Aorta (tissue), 5 donors: ENCODE measurements at places on chromosomes 2 and 18.

DNA sequence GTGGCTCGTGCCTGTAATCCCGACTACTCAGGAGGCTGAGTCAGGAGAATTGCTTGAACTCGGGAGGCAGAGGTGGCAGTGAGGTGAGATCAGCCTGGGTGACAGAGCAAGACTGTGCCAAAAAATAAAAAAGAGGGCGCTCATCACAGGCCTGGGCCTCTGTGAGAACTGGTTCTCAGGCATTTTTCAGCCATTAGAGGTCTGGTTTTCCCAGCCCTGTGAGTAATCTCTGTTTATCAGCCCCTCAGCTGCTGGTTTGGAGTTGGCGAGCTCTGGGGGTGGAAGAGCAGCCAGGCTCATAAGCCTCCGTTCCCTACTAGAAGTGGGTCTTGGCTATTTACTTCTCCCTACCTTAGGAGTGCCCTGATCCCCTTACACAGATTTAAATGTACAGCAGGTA lies 53.1 kb downstream of the CHRNA1 start:
- DNase-seq, result no peak

DNA sequence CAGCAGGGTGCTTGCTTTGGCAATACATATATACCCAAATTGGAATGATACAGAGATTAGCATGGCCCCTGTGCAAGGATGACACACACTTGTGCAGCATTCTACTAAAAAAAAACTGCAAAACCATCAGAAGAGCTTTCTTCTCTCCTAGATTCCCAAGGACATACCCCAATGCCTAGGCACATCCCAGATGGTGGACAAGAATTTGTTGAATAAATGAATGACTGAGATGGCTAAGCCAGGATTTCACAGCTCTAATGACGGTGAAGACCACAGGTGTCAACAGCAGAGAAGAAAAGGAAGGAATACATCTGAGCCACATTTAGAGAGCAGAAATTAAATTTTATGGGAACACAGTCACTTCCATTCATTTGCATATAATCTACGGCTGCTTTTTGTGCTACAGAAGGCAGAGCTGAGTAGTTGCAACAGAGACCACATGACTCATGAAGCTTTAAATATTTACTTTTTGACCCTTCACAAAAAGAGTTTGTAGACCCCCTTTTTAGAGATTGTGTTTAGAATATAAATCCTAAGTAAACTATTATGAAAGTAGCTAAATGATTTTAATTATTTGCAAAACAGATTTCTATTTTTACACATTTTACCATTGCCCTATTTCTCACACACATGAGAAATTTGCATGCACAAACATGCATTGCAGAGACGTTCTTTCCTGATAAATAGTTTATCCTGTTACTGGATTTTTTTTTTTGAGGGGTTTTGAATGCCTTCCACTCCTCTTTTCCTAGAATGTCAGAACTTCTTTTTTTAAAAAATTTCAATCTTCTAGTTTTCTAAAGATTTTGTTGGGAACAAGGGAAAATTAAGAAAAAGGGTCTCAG lies 119.0 kb downstream of the PMAIP1 start:
- DNase-seq, result no peak

DNA sequence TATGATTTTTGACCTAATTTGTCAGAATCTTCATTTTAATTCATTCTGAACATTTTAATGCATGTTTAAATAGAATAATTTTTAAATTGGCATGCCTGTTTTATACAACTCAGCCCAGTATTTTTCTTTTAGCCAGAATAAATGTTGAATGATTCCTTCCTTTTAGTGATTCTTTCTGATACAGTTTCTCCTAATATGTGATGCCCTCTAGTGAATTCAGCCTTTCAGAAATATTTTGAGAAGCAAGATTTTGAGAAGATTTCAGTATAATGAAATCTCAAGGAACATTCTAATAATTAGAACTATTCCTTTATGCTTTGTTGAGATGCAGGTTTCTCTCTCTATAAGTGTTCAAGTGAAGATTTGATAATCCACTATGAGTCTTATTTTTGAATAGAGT lies 28.5 kb downstream of the LCLAT1 start:
- DNase-seq, result no peak

GRCh38 chr2:48183991-48184390 lies 277.7 kb upstream of the FBXO11 start:
- no peak for DNase-seq

DNA sequence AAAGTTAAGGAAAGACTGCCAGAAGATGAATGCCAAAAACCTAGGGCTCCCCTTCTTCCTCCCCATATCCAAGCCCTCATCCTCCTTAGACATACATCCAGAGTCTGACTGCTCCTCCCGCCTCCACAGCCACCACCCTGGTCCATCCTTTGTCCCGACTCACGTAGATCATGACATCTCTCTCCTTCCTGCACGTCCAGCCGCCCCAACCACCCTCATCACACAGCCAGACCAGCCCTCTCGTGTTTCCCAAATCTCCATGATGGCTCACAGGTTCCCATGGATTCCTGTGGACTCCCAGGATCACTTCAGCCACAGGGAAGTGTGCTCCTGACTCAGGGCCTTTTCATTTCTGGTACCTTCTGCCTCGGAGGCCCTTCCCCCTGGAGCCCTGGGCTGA lies 47.8 kb upstream of the CAB39 start:
- no peak for DNase-seq

DNA sequence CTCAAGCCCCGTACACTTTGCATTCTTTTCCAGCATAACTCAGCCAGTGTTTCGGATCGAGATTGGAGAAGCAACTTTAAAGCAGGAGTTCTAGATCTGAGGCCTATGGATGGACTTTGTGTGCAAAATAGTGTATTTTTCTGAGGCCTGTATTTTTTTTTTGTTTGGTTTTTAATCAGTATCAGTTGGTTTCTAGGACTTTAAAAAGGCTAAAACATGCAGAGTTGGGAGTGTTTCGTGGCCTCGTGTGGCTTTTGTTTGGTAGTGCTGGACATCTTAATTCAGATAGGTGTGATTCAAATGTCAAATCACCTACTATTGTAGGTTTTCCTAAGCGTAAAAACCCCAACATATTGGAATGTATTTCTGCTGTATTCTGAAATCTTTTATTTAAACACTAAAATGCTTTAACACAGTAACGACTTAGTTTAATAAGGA lies 282 bp upstream of the PUS10 start:
- no peak for DNase-seq

- no peak for DNase-seq
Measured at GRCh38 chr18:76213991-76214390, 281.1 kb downstream of the ZNF516 start.

DNA sequence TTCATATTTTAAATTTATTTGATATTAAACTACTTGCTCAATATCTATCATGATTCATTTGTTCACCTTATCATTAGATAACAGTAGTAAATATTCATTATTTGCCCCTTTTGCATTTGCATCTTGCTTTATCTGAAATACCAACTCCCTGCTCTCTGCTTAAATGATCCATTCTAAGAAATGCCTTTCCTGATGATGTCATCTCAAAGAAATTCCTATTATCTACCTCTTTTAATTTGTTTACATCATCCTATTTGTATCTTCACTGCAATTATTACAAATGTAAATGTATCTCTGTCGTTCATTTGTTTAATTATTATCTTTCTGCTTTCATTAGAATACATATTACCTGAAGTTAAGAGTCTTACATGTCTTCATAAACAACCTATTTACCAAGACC lies 549.9 kb downstream of the CBLN2 start:
- DNase-seq, result no peak

DNA sequence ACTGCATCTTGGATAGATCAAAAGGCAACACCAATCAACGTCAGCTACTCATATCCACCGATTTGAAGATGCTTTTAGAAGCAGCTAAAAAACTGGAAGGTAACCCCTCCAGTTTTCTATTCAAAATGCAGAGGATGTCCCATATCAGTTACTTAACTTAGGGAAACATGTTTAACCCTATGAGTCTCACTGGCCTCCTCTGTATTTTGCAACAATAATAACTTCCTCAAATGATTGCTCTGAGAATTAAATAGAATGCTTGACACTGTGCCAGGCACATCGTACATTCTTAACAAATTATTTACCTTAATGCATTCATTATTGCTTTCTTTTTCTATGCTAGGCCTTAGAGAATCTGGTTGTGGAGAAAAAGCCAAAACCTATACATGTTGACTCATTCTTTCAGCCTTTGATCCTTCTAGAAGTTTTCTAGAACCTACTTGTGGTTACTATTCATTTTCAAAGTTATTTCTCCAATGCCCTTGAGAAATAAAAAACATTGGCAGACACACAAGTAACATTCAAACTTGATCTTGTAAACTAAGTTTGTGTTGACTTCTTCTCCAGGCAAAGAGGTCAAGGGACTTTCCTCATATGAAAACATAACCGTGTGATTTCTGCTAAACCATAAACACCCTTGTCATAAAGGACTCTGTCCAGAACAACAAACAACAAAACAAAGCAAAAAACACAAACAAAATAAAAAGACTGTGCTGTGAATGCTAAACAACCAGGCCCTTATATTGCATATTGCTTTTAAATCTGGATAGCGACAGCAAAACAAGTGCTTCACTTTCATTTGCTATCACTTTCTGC lies 4.6 kb downstream of the DOCK10 start:
- no peak for DNase-seq

DNA sequence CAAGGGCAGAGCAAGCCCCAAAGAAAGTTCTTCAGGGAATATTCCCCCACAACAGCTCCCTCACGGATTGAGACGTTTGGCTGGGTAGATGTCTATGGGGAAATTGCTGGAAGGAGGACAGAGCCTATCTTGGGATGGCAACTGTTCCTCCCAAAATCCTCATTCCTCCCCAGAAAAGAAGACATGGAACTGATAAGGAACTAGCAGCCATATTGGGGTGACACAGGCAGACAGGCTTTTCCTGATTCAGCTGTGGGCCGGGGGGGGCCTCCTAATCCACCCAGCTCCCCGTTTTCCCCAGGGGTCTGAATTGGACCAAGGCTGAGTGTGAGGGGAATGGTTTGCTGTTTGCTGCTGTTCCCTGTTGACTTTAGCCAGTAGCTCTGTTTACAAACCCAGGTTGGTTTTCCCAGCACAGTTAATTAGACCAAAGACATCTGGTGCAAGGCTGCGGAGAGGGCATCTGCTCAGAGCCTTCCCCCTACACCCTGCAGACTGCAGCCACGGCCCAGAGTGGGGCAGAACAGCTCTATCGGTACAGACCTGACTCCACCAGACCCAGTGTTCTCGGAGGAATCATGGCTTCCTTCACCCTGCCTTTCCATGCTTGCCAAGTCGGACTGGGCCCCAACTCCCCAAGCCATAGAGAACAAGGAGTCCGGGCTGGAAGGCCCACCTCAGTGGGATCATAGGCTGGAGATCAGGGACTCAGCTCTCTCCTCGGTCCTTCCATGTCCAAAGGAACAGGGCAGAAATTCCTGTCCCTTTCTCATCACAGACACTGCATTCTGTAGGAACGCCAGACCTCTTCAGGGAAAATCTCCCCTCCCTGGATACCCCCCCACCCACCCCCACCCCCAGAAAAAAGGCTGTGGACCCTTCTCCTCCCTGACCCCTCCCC lies 1.7 kb upstream of the PKDCC start:
- DNase-seq, result no peak

- no peak for DNase-seq
Measured at GRCh38 chr2:136917411-136917881, 152.1 kb downstream of the THSD7B start.

DNA sequence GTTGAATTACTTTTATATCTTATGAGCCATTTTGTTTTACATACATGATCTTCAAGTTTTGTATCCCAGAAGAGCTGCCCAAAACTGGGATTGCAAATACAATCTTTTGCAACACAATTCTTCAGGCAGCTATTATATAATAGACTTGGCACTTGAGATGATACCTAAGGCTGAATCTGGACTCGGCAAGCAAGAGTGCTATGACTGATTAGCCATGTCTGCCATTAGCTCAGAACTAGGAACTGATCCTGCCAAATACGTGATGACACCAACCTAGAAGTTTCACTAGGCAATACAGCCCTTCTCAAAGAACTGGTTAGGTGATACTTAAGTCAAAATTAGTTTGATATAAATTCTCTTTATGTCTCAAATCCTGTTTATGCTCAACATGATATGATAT lies 619.6 kb downstream of the CPS1 start:
- no peak for DNase-seq

DNA sequence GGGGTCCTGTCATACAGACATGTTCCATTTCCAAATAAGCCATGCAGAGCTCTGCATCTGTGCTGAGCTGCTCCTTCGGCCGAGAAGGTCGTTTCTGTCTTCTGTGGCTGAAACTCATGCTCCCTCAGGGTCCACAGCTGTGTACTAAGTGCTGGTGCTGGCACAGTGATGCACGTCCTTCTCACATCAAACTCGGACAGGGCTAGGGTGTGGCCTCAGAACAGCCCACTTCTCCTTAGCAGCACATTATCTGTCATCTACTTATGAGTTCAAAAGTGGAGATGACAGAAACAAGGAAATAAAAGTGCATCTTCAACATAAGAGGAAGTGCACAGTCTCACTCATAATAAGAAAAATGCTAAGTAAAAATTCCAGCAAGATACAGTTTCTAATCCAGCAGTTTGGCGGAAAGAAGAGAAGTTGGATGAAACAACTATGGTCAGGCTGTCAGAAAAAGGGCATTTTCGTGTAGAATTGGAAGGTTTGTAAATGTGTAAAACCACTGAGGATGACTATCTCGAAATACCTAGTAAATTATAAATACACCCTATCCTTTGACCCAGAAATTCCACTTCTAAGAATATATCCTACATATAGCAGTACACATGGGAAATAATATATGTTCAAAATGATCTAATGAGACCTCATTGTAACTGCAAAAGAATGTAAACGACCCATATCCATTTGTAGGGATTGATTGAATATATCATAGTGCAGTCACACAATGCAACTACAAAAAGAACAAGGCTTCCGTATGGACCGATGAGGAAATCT lies 53.7 kb upstream of the APCDD1 start:
- DNase-seq, result no peak

DNA sequence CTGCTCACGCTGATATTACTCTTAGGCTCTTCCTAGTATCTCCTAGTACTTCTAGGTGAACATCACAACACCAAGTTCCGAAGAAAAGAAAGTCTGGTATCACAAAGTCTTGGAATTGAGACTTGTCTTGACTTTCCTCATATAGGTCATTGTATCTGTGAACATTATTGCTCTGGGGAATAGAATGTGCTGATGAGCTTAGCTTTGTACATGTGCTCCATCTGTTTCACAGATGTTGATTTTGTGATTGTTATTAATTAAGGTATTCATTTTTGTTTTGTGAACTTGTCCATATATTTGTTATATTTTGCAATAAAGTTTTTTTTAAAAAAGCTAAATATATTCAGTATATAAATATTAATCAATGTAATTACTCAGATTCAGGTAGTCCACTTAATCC lies 111.7 kb downstream of the BABAM2 start:
- no peak for DNase-seq

GRCh38 chr2:171789956-171790355 lies 102.7 kb downstream of the DYNC1I2 start:
- no peak for DNase-seq

- DNase-seq, result no peak
Measured at GRCh38 chr18:2410688-2411087, 160.6 kb downstream of the METTL4 start.

GRCh38 chr2:103875531-103875930 lies 978.4 kb upstream of the POU3F3 start:
- DNase-seq, result no peak

DNA sequence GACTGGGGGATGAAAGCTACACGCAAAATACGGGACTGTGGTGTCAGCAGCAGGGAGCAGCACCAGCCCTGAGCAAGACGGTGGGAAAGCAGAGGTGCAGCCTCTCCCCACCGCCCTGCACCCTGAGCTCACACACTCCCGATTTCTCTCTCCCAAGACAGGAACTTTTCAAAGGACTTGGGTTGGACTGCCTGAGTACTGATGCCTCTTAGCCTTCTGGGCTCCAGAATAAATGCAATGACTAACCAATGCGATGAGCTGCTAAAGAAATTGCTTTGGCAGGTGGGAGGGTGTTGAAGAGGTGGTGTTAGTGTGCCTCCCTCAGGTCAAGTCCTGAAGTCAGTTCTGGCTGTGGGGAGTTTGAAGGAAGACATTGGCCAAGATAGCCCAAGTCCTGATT lies 9.6 kb downstream of the TRIM54 start:
- no peak for DNase-seq
